ENCODE measurements at places on chromosomes 2 and 18.

DNA sequence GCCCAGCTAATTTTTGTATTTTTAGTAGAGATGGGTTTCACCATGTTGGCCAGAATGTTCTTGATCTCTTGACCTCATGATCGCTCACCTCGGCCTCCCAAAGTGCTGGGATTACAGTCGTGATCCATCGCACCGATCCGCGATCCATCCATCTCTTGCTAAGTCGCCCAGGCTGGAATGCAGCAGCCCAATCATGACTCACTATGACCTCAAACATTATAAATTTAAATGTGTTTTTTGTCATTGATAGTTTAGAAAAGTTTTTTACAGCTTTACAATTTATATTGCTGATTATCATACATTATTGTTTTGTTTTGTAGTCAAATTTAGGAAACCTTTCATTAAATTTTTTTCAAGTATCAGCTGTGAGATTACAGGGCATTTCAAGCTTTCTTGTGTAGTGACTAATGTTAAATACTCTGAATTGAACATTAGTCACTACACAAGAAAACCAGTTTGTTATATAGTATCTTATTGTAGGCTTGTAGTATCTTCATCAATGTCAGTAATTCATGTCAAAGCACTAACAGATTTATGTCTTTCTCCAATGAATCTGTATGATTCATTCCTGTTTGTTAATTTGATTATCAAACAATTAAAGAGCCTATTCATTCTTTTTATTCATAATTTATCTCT lies 37.5 kb downstream of the NR4A2 start:
- no peak for DNase-seq

DNA sequence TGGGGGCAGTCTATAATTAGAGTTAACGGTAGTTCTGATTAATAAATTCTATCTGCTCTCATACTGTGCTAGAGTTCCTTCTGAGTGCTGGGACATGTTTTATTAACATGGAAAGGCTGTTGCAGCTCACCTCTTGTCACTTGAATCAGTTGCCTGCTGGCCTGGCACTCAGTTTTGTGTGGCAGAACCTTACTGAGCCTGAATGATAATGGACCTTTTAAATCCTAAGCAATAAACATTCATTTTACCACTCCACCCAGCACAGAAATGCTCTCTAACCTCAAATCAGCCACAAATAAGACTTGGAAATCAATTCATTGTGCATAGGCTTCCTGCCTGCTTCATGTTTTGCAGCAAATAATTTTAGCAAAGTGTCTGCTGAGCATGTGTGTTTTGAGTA lies 115.0 kb upstream of the RBMS1 start:
- DNase-seq, result no peak

- no peak for DNase-seq
These were observed 273.5 kb downstream of the RNF144A start for GRCh38 chr2:7190587-7191324.

GRCh38 chr2:188676010-188676400 lies 298.2 kb upstream of the COL3A1 start:
- DNase-seq, result no peak

DNA sequence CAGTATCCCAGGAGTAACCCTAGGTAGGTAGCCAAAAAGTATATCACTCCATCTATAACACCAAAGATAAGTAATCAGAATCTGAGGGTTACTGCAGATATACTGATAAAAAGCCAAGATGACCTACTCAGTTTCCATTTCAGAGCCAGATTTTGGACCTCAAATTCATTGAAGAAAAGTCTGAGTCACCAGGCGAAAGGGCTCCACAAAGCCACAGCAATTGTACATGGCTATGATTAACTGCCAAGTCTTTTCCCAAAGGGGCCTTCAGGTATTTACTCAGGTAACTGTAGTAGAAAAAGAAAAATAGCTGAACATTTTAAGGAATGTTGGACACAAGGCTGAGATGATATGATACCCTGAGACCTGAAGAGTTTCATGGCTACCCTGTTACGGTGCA lies 75.6 kb upstream of the KCNH7 start:
- DNase-seq, result no peak

DNA sequence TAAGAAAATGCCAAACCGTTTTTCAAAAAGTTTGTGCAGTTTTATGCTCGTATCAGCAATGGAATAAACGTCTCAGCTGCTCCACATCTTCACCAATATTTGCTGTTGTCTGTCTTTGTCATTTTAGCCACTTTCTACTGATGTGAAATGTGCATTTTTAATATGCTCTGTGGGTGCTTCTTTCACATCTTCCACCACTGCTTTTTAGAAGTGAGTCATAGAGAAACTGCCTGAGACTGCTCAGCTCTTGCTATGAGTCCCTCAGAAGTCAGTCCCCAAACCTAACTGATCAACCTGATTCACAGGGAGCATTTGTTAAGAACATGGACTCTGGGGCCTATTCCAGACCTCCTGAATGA lies 41.0 kb upstream of the EPC2 start:
- DNase-seq, result no peak
